Uterus (tissue), 4 donors: ENCODE measurements at places on chromosomes 1 and 21.
A peak's percentile ranks its signal among the peaks of the same experiment; 100 is the strongest.

DNA sequence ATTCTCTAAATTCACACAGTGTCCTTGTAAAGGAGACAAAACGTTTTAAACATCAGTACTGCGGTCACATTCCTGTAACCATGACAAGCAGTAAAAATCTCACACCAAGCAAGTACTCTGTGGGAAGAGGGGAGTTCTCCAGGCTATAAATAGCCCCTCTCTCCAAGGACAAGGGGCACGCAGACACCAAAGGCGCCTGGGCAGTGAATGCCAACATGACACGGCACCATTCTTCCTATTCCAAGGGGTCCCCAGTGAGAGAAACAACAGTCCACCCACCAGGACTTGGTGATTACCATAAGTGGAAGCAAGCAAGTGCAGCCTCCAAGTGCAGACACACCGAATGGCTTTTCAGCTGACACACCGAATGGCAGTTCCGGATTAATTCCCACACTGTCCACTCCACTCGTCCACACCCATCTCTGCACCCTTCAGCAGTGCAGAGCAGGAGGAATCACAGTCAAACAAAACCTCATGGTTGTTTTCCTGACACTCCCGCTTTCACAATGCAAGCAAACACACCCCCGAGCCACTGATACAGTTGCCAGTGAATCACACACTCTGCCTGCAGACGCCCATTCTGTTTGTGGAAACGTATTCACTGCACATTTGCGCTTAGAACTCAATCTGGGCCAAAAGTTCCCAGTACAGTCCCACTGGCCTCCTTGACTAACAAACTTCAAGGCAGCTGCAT is 1.8 kb downstream of the PTTG1IP start:
- peak; percentile 39 for DNase-seq

GRCh38 chr1:156773607-156774006 is 6.3 kb downstream of the PRCC start:
- DNase-seq, result no peak

DNA sequence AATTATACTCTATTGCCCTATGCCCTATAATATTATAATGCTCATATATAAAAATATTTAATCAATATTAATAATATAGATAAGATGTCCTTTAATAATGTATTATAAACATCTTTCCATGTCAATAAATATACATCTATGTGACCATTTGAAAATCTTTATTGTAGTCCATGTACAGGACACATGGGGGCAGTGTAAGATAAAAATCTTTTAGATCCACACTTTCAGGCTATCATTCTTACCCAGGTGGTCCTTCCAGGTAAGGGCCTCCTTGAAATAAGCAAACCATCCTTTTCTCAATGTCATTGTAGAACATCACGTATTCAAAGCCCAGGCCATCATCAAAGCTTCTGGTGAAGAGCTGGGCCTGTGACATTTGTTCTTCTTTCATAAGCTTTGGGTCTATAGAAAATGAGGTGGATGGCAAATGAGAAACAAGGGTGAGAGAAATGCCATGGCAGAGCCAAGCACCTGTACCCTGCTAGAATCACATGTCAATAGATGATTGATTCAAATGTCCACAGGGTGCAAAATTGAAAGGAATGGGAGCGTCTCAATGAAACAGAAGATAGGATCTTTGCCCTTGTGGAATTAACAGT is 20.2 kb downstream of the THEM4 start:
- DNase-seq, result no peak

DNA sequence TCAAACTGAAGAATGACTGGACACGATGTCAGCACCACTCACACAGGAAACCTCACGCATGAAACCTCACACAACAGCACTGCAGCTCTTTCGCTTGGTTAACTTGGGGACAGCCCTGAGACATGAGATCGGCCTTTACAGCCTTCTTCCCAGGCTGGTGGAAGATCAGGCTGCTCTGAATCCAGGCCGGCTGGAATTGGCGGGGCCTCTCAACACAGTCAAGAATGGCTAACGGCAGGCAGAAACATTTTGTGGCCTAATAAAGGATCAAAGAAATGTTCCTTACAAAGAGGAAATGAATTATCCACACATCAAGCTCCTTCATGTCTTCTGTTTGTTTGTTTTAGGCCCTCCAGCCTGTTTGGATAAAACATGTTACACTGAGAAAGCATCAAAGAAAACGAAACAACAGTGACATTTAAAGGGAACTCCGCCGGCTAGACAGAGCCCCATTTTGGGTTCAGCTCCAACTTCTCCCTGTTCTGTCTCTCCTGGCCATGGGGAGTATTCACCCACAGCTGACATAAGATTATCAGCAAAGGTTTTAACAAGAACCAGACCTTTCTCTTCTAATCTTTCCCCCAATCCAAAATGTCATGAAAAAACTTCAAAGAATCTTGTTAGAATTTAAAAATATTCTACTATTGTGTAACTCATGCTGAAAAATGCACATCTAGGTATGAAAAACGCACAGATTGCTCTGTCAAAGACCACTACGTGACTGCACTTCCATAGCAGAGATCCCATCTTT is 131.2 kb downstream of the SLC45A1 start:
- no peak for DNase-seq

GRCh38 chr1:108692724-108693655 is 880 bp downstream of the PRPF38B start:
- DNase-seq, result peak; percentile 18

DNA sequence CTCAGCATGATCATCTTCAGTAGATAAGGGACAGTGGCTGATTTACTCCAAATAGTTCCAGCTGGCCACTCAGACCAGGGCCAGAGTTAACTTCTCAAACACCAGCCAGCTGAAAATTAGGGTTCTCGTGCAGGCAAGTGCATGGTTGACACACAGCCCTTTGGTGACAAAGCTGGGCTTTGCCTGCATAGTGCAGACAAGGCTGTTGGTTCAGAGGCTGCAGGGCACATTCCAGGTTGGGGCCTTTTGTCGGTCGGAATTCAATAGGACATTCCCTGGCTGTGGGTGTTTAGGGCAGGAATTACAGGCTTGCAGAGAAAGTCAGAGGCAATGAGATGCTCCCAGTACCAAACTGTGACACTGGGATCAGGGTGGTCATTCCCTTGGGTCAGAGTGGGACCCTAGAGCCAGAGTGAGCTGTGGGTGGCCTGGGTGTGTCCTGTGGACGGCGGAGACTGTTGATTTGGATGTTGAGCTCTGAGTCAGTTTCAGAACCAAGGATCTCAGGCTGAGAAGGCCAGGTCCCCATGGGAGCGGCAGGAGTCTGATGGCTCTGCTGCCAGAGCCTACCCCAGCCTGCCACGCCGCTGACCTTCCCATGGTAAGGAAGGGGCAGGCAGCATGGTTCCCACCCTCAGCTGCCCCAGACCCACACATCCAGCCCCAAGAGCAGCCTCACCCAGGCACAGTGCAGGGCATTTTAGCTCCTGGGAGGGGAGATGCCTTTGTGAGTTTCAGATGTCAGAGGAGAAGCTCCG is 56.2 kb downstream of the STUM start:
- DNase-seq, result no peak

DNA sequence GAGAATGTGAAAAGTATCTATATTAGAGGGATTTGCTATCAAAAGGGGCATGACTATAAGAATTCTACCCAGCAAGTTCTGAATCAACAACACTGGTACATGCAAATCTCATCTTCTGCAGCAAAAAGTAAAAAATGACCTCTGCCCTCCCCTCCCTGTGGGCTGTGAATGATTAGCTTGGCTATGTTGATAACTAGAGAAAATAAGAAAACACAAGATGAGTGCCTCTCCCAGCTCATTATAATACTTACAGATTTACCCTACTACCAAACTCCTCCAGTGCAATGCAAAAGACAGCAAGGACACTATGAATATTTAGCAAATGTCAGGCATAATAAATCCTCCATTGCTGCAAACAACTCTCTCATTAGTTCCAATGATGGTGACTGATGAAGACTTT is 102.4 kb downstream of the SLC45A1 start:
- DNase-seq, result no peak

DNA sequence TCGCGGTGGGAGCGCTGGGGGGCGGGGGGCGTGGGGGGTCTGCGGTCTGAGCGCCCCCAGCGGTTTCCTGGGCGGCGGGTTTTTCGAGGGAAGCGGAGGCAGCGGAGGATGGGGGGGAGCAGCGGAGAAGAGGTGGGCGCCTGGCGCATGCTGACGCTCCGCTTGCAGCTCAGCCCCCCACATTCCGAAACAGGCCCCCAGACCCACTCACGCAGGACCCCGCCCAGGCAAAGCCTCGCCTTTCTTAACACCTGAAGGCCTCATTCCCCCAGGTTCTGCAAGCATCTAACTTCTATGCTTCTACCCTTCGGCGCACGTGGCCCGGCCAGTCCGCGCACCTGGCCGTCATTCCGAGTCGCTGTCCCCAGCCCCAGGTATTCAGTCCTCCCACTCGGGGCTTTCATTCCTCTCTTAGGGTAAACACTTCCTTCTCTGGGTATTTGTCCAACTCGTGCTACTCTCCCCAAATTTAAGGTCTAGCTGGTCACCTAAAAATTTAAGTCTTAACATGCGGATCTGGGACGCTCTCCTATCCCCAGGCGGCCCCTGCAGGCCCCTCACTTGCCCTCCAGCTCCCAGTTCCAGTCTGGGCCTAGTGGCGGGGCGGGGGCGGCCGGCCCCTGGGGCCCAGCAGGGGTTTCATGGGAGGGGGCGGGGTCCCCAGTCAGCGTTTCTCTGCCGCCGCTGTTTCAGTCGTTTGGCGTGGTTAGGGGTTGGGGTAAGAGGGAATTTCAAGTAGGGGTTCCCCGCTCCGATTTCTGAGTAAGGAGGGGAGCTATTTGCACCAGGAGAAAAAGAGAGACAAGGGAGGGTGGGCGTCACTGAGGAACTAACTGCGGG is 2.8 kb upstream of the ZBTB7B start:
- peak; percentile 49 for DNase-seq

GRCh38 chr1:79310609-79311008 is 304.1 kb upstream of the ADGRL4 start:
- no peak for DNase-seq

DNA sequence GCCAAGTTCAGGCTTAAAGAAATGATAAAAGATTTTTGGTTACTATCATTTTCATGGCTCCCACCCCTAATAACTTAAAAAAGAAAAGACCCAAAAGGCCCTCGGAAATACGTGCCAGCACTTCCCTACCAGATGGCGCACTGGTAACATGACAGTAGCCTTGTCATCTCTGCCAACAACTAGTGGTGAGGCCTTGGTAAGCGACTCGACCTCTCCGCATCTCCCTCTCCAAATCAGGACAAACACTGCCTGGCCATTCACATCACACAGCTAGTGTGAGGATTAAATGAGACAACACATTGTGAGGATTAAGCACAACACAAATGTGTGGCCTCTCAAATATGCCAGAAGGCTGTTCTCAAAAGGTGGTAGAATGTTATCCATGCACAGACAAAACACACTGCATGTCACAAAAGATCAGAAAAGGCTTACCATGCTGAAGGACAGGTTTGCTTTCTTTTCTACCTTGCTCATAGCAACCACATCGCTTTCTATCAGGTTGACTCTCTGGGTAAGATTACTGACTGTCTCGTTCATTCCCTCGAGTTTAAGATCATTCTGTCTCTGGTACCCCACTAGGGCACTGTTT is 16.4 kb downstream of the TEX38 start:
- no peak for DNase-seq

DNA sequence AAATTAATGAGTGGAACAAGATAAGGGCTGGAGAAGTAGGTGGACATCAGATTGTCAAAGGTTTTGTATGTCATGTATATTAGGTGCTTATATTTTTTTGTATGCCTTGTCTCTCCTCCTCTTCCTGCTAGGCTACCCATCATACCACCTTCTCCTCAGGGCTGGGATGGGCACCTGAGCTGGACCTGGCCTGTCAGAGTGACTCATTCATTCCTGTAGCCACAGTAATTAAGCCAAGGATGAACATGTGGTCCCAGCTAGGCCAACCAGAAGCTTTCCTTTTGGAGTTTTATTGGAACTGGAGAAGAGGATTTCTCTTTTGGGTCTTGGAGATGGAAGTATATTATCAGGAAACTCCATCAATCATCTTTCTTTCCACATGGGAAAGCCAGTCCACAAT is 21.2 kb downstream of the PTGS2 start:
- no peak for DNase-seq

GRCh38 chr1:24155011-24155782 is 12.3 kb upstream of the IL22RA1 start:
- no peak for DNase-seq

DNA sequence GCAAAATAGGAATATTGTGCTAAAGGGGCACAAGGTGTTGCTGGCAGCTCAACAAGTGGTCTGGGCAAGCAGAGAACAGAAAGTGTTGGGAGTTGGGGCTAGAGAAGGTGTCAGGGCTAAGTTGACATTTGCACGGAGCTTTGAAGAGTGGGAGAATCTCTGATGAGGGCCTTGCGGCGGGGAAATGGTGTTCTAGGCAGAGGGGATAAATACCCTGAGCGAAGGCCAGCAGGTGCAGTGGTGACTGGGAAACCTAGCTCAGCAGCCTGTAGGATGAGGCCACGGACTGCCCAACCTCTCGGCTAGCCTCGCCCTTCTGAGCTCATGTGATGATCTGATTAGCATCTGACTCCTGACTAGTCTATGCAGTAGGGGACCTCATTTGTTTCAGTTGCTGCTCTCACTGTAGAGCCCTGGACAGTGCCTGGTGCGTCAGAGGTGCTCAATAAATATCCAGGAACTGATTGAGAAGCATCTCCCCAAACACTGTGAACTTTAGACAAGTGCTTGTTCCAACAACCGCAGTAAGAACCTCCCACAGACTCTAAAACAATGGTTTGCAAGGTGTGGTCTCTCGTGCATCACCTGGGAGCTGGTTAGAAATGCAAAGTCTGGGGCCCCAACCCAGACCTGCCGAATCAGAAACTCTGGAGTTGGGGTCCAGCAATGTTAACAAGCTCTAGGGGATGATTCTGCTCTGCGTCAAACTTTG is 1.0 kb upstream of the FOXO6 start:
- DNase-seq, result peak; percentile 18

DNA sequence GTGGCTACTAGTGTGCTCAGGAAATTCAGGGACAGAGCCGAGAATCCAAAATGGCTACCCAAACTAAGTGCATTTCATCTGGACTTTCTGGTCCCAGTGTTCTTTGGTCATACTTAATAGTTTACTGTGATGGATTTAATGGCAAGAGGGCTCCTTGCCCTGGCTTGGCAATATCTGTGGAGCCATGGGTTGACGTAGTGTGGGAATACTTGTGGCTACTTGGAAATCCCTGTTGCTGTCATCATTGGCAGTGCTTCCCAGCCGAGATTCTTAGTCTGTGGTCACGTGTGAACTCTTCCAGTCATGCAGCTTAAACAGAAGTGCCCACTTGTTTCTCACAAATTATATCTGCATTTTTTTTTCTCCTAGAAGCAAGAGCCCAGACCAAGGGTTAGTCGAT is 198.9 kb downstream of the HS2ST1 start:
- DNase-seq, result no peak
